Skin of body (tissue), 3 donors: ENCODE measurements at places on chromosomes 5 and 9. TPM values are rescaled to one million over a fixed set of nuclear protein-coding genes. Genes with fewer than 3 reads are reported as not detected.

- DNase-seq: no peak
These were observed 154.2 kb downstream of the GAPVD1 start for GRCh38 chr9:125415583-125416460.

TAF11L2 gene
- not detected for total RNA-seq

GRCh38 chr9:17134396-17135294, at the start of gene CNTLN:
Gene CNTLN (plus strand): TSS chr9:17135040. CDS start chr9:17135066, 26 bp downstream.
- DNase-seq: peak; percentile 84

DNA sequence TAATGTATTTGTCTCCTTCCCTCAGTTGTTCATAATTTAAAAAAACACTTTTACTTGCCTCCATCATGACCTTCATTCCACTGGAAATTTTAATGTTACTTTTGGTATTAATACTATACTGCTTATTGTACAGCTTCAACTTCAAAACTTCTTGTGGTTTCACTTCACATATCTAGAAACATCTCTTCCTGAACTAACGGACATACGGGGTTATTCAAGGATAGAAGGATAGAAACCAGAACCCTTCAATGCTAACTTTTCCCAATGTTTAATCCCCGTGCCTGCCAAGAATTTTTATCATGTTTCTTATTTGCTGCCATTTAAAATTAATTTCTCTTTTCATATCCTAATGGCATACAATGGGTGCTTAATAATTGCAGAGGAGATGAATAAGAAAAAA, 36.3 kb upstream of the SETD9 start:
- DNase-seq: no peak

GRCh38 chr9:71646131-71646530, 122.2 kb downstream of the CEMIP2 start:
- DNase-seq: no peak

DNA sequence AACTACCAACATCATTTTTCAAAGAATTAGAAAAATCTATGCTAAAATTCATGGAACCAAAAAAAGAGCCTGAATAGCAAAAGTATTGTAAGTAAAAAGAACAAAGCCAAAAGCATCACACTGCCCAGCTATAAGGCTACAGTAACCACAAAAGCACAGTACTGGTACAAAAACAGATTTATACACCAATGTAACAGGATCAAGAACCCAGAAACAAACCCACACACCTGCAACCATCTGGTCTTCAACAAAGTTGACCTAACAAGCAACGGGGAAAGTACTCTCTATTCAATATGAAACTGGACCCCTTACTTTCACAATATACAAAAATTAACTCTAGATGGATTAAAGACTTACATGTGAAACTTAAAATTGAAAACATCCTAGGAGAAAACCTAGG, 94.2 kb upstream of the TARS1 start:
- DNase-seq: no peak

ALG2 gene
- total RNA-seq: 25.7 TPM

ACSL6 gene
- total RNA-seq: 3.7 TPM

- DNase-seq: no peak
These were observed 137.3 kb downstream of the KIAA0825 start for GRCh38 chr5:94481059-94481458.

GRCh38 chr5:74446725-74447241, 193.7 kb downstream of the ENC1 start:
- DNase-seq: no peak

GRCh38 chr9:132694144-132694543, 23.9 kb downstream of the GTF3C4 start:
- DNase-seq: no peak

FANCG gene
- total RNA-seq: 20.1 TPM

GRCh38 chr5:144368556-144368955, 197.9 kb downstream of the KCTD16 start:
- DNase-seq: peak; percentile 10

GRCh38 chr9:117752894-117753293, 48.7 kb downstream of the TLR4 start:
- DNase-seq: no peak

DNA sequence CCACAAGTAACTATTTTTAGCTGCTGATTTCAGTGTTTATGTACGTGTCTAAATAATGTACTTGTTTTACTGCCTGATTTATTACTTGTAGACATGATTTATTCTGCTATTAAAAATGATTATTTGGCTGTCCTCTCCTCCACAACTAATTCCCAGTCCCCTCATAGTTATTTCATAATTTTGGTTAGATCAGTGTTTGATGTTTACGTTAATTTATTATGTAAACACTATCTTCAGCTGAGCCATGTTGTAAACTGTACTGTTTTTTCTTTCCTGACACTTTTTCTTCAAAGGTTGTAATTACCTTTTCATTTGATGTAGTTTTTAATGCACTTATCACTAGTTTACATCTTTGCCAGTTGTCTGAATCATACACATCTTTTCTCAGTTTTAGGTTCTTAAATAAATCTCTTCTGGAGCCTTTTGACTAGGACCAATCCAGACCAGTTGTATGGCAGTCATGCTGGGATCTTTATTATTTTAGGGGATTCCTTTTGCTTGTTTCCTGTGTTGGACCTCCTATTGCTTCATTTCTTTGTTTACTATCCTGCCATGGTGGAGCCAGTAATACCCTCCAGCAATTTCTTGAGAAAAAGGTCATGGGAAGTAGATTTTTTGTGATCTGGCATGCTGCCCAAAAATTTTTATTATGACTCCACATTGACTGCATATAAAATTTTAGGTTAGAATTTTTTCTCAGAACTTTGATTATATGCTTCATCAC, 16.1 kb downstream of the AP3S1 start:
- DNase-seq: no peak

DNAJC21 gene
- total RNA-seq: 31.1 TPM

DNA sequence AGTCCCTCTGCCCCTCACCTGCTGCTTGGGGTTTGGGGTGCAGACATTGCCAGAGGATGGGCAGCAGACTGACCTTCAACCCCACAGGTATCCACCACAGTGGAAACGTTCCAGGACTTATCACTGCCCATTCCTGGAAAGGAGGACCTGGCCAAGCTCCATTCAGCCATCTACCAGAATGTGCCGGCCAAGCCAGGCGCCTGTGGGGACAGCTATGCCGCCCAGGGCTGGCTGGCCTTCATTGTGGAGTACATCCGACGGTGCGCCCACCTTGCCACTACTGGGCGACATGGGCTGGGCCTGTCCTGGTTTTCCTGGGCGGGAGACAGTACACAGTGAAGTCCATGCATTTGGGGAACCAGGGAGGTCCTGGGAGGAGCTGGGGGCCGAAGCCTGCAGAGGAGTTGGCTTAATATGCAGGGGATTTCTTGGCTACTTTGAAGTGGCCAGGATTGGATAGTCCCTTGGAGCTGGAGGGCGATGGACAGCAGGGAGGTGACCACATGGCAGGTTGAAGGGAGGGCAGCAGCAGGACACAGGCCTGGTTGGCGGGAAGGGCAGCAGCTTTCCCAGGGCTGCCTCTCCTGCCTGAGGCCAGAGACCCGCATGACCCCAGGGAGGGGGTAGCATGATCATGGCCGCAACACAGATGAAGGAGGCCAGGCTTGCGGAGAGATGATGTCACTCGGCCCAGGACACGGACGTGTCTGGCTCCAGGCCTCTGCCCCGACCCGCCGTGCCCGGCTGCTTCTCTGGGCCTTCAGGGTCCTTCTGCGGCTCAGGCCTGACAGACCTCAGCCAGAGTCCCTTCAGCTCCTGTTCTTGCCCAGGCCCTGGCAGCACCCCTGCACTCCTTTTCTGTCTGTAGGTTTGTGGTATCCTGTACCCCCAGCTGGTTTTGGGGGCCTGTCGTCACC, 34.6 kb downstream of the USP20 start:
- DNase-seq: no peak

ECM2 gene
- 77.1 TPM for total RNA-seq

DNA sequence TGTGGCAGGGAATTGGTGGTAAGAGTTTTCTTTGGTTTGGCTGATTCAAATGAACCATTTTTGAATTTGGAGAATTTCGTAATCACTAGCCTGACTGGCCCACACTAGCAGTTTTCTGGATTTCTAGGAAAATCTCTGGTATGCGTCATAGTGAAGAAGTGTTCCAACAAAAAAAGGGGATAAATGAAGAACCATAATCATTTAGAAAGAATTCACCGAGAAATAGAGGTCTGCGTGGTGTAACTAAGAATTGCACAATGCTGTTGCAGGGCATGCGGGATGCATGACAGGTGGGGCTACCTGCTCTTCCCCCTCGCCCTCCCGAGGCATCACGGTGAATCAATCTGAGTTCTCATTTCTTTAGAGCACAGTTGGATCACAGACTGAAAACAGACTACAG, 232.3 kb upstream of the PAPPA start:
- DNase-seq: no peak

BHMT gene
- total RNA-seq: 0.39 TPM

GRCh38 chr9:83430681-83431080, 107.5 kb downstream of the FRMD3 start:
- DNase-seq: no peak

GRCh38 chr5:172451771-172452197, 2.5 kb downstream of the SH3PXD2B start:
- peak; percentile 48 for DNase-seq

DNA sequence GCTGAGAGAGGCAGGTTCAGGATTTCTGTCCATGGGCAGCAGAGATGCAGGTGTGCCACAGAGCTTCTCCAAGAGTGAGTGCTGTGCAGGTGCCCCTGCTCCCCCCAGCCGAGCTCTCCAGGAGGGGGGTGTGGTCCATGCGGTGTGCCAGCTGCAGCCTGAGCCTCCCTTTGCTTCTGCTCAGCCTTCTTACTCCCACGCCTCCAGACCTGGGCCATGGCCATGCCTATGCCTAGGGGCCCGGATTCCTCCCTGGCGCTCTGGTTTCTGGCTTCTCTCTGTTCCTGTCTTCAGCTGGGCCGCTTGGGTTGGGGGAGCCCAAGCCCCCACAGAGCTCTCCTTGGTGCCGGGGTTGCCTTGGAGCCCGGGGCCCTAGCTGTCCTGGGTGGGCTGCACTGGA, 133.3 kb downstream of the CACNA1B start:
- no peak for DNase-seq

LVRN gene
- 18.4 TPM for total RNA-seq

DNA sequence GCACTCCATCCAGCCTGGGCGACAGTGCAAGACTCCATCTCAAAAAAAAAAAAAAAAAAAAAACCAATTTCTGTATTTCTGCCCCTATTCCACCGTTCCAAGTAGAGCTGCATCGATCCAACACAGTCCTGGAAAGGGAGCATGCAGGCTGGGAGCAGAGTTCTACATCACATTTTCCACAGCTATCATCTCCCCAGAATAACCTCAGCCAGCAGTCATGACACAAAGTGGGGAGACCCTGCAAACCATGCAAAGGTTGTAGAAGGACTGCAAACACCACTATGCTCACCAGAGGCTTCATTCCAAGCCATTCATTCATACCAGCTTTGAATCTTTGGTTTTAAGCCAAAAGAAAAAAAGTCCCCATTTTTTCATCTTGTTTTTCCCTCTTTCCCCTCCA, 20.8 kb upstream of the ZNF354A start:
- DNase-seq: no peak

NR5A1 gene
- not detected for total RNA-seq

ELOVL7 gene
- 12.9 TPM for total RNA-seq

GRCh38 chr9:134642385-134643181, 980 bp downstream of the COL5A1 start:
- peak; percentile 79 for DNase-seq

DNA sequence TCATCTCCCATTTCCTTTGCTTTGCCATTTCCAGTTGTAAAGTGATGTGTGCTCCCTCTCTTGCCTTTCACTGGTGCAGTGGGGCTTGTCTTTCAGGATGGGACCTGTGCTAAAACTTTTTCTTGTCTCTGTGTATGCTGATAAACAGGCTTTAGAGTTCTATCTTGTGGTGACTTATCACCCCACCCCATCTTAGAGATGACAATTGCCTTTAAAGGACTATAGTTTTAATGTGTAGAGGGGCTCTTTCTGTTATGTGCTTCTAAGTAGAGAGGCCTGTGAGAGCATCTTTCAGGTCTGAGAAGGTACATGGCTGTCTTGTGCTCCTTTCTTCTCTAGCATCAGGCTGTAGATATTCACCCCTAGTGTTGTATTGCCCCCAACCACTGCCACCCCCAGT, 21.9 kb downstream of the MAN2A1 start:
- no peak for DNase-seq

HDAC3 gene
- total RNA-seq: 60.5 TPM
